ENCODE measurements at places on chromosomes 1 and 21.

DNA sequence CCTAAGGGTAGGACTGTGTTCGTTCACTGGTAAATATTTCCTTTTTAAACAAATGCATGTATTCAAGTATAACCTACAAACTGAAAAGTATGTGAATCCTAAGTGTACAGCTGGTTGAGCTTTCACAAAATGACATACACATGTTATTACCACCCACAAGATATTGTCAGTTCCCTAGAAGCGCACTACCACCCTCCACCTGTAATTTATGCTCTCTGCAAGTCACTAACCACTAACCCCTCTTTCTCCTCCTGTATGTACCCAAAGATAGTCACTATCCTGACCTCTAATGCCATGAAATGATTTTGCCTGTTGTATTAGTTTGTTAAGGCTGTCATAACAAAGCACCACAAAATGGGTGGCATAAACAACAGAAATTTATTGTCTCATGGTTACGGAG is 82.8 kb upstream of the CHODL start:
- no peak for DNase-seq

DNA sequence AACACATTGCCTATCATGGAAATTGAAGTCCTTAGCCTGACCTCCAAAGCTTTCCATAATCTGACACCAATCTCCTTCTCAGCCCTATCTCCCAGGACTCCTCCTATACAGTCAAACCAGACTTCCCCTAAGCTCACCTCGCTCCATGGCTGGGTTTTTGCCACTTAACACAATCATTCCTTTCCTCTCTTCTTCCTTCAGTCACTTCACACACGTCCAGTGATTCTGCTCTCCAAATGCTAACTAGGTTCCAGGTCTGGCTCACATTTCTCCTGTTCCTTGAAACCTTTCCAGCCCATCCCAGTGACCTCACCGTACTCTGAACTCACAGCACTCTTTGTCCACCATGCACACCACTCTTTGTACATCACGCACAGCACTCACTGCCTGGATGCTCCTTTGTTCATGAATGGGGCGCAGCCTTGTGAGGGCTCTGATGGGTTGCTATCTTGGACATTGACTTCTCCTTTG is 98.4 kb downstream of the GLUL start:
- no peak for DNase-seq

GRCh38 chr1:96365596-96366390 is 355.8 kb upstream of the PTBP2 start:
- DNase-seq = no peak

- DNase-seq = peak; percentile 61
These were observed 13.9 kb upstream of the CAMK1G start for GRCh38 chr1:209569455-209570207.

GRCh38 chr1:199297887-199298286 is 659.0 kb downstream of the PTPRC start:
- no peak for DNase-seq

- DNase-seq = no peak
These were observed 577.6 kb downstream of the MATN1 start for GRCh38 chr1:30145723-30146303.

DNA sequence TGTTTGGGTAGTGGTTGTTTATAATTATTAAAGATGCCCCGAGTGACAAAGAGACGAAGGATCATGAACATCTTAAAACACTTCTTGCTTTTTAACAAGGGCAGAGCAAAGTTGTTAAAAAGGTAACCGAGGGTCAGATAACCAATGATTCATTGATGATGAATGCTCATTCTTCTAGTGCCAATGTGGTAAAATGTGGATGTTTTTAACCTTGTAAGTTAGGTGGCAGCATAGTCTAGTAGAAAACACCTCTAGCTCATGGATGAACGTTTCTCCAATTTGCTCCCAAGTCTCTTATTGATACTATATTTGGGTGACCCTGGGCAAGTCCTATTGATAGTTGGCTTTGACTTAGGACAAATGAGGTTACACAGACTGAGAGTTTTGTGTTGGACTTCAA is 167.9 kb downstream of the KIF26B start:
- no peak for DNase-seq

DNA sequence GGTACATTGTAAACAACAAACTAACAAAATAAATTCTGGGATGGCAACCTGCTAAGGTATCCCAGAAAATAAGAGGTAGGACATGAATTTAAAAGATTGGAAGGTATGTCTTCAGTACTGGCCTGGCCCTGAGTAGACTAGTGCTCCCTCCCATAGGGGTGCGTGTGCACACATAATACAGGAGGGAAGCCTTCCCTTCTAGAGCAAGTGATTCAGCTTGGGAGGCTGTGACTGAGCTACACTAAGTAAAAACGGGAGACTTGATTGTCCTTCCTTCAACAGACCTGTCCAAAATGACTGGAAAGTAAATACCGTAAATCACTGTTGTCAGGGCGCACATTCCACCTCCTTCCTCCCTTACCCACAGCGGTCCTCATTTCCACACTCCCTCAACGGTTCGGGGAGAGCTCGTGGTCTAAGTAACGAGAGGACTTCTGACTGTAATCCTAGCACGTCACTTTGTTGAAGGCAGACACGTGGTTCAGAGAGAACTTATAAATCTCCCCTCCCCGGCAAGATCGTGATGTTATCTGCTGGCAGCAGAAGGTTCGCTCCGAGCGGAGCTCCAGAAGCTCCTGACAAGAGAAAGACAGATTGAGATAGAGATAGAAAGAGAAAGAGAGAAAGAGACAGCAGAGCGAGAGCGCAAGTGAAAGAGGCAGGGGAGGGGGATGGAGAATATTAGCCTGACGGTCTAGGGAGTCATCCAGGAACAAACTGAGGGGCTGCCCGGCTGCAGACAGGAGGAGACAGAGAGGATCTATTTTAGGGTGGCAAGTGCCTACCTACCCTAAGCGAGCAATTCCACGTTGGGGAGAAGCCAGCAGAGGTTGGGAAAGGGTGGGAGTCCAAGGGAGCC is at the start of gene TGFB2:
Gene TGFB2, plus strand, starts transcription at position 523 of the 859 bp plus-strand sequence. CDS start 1,366 bp downstream, outside the sequence.
- no peak for DNase-seq

- DNase-seq = no peak
These were observed 41.3 kb upstream of the GPR52 start for GRCh38 chr1:174406421-174406820.

GRCh38 chr1:220497220-220497947 is 30.6 kb upstream of the MARK1 start:
- DNase-seq = no peak

DNA sequence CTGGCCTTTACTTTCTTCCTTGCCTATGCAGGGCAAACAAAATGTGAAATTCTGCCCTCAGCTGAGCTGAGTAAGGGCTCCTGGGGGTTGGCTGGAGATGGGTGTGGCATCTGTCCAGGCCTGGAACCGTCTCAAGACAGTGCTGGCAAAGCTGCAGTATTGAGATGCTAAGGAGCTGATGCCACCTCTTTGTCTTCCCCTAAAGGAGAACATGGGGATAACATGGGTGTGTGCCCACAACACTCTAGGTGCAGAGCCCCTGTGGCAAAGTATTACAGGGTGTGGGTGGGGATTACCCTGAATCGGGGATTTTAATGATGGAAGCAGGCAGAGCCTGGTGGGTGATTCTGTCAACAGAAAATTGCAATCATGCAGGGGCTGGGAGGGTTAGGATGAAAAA is 2.5 kb upstream of the ST3GAL3 start:
- DNase-seq = no peak

DNA sequence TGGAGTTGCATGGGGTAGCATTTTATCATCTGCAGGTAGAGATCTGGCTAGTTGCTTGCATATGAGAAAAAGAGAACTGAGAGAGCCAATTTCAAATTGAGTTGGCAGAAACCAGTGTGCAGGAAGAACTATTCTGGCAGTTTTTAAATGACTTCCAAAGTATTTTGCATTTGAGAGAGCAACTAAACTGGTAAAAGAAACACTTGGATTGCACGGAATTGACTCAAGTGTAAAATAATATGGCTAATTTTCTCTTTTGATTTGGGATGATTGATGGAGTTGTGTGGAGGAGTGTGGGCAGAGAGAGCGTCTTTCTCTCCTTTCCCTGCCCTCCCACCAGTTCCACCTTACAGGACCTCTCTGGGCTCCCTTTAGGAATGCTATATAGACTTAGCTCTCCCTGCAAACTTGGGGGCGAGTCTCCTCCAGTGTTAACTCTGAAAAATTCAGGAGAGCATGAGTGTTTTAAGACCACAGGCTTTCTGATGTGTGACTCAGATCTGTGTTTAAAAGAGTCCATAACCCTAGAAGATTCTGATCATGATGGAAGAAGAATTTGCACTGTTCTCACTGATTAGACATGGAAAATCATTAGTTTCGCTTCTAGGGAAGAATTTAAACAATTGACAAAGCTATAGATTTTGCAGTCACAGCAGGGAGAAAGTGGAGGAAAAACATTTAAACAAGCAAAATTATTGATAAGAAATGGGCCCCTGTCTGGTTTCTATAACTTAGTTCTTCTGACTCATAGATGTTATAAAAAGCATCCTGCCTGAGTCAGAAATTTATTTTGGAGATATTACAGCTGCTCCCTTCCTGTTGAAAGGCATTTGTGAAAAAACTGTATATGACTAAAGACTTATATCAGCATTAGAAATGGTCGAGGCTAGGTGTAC is 24.9 kb upstream of the CTBS start:
- no peak for DNase-seq

- no peak for DNase-seq
These were observed 61.4 kb downstream of the KAZN start for GRCh38 chr1:14659913-14660312.

- DNase-seq = no peak
These were observed 39.4 kb upstream of the CCDC27 start for GRCh38 chr1:3712573-3713535.

- DNase-seq = no peak
These were observed 25.0 kb downstream of the MCOLN2 start for GRCh38 chr1:84971957-84972356.

- no peak for DNase-seq
These were observed 104.5 kb downstream of the KCNJ6 start for GRCh38 chr21:37811711-37812110.

- DNase-seq = no peak
These were observed 910 bp upstream of the ANKRD65 start for GRCh38 chr1:1421907-1422464.

- no peak for DNase-seq
These were observed 53.3 kb downstream of the SIK1 start for GRCh38 chr21:43373362-43374227.

DNA sequence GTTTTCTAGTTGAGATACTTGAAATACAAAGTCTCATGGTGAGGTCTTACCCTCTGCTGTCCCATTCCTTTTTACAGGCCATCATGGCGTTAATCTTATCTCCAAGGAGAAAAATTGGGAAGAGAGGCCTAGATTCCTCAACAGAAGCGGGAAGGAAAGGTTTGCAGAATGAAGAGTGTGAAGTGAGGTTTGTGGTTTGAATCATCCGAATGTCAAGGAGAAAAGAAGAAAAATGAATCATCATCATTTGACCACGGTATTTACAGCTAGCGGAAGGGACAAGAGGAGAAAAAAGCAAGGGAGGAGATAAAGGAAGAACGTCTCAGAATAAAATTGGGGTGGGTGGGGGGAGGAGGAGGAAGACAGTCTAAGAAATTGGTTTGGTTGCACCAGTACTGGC is 935 bp upstream of the COG2 start:
- no peak for DNase-seq

DNA sequence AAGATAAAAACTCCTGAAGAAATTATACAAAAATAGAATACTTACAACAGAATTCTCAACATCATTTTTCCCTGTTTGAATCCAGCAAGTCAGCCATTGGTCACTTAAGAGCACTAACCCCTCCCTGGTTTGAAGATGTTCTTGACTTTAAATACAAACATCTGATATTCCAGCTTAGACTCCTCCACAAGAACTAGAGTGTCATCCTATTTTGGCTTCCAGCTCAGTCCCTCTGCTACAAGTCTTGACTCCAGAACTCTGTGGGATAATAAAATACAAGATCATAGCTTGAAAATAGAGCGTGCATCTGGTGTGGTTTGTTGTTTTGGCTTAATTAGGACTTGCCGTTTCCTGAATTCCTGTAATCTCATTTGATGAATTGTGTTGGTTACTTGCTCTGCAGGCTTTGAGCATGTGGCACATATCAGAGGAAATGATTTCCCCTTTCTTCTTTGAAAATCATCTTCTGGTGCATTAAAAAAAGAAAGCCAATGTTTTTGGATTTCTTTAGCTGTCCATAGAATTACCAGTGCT is 63.7 kb upstream of the DPT start:
- DNase-seq = no peak

GRCh38 chr1:179770887-179771502 is 27.9 kb downstream of the FAM163A start:
- DNase-seq = no peak

GRCh38 chr1:225449261-225449660 is 21.4 kb upstream of the LBR start:
- no peak for DNase-seq

DNA sequence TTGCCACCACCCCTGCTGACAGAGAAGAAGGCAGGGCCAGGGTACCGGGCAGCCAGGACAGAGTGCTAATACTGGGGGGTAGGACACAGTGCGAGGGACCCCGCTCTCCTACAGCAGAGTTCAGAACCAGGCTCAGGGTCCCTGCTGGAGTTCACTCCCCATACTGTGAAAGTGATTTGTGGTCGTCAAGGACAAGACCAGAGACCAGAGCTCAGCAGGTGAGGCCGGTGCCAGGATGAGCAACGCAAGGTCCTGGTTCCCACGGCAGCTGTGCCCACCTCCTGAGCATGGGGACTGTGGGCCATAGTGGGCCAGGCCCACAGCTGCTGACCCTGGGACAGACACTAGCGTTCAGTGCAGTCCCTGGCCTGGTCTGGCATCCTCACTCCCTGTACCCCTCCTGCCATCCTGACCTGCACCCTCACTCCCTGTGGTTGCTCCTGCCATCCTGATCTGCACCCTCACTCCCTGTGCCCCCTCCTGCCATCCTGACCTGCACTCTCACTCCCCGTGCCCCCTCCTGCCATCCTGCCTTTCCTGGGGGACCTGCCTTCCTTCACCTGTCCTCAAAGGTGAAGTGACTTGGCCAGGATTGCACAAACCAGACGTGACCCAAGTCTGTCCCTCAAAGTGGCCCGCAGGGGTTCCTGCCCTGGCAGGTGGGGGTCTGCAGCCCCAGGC is 13.8 kb upstream of the PTTG1IP start:
- no peak for DNase-seq

DNA sequence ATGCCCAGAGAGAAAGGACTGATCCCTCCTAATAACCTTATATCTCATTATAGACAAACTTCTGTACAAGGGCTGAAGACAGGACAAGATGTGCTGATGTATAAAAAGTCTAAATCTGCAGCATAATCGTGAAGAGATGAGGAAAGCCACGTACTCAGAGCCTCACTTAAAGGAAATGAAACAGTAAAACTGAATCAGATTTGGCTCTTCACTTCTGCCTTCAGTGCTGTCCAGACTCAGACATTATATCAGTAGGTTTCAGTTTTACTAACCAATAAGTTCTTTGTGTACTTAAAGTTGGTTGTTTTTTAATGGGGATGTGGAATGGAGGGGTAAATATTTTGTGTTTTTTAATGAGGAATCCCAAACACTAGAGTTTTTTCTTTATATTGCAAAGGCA is 45.3 kb upstream of the RGS1 start:
- no peak for DNase-seq

DNA sequence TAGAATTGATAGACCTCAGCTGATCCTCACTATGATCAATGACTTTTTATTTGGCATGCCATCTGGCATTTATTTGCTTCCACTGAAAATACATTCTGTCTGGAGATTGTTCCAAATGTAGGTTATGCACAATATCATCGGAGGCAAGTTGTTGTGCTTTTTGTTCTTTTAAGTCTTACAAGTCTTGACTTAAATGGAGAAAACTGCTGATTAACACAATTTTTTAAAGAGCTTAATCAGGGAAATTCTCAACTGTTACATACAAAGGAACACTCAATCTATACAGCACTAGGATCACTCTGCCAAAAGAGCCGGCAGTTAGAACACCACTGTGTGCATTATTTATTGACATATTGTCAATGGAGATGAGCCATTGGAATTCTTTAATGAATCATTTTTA is 19.2 kb downstream of the CYYR1 start:
- DNase-seq = no peak

Data from stimulated activated CD4-positive, alpha-beta T cell treated with anti-CD3 and anti-CD28 coated beads, TNF-alpha, amount 100 ng/mL, for 1 hour (primary cell).